ENCODE measurements at places on chromosomes 6 and 20.

- DNase-seq: peak; percentile 84
These were observed 62.2 kb downstream of the ZDHHC14 start for GRCh38 chr6:157443066-157443800.

DNA sequence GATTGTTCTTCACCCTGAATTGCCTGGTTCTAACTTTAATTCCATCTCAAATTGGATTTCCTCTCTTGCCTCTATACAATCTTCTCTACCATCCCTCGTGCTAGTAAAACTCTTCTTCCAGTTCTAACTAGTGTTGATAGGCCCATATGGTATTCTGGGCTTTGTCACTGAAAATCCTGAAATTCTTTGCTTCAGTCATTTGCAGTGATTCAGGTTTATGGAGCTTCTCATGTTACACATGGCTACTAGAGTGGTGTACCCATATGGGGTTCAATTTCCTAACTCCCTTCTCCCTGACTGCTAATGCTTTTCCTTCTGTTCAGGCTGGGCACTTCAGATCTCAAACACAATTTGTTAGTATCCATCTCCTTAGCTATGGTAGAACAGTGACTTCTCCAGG, 956.6 kb downstream of the KIF16B start:
- peak; percentile 68 for DNase-seq

- no peak for DNase-seq
These were observed at the start of gene SLC26A8 for GRCh38 chr6:36023996-36024795. SLC26A8 (minus strand) TSS chr6:36024641; CDS start chr6:36019707, 4,934 bp downstream.

GRCh38 chr6:56652231-56652630, 9.5 kb upstream of the DST start:
- no peak for DNase-seq

DNA sequence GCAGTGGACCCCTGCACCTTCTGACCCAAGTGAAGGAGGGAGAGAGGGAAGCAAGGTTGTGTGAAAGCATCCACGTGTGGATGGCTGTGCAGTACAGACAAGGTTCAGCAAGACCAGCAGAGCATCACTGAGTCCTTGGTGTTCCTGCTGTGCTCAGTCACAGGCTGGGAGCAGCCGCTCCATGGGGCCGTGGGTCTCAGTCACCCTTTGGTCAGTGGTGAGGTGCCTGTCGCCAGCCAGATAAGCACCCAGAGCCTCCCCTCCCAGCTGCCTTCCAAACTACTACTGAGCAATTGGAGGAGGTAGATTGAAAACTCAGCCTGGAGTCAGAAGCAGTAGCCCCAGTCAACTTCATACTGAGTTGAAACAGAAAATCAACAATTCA, 218.9 kb downstream of the SLC24A3 start:
- no peak for DNase-seq

DNA sequence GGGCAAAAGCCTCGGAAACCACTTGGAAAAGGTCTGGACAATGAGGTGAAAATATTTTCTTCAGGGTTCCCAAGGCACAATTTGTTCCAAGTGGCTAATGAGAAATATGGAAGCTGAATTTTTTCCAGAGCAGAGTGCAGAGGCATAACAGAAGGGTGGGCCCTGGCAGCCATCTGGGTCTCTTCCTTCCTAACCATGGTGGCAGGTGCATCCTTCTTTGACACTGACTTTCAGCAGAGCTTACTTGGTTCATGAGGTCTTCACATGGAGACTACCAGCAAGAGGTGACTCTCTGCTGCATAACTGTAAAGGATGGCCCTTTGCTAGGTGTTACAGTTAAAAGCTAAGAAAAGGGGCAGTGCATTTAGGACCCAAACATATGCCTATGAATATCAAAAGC, 522.9 kb downstream of the KIF16B start:
- no peak for DNase-seq

DNA sequence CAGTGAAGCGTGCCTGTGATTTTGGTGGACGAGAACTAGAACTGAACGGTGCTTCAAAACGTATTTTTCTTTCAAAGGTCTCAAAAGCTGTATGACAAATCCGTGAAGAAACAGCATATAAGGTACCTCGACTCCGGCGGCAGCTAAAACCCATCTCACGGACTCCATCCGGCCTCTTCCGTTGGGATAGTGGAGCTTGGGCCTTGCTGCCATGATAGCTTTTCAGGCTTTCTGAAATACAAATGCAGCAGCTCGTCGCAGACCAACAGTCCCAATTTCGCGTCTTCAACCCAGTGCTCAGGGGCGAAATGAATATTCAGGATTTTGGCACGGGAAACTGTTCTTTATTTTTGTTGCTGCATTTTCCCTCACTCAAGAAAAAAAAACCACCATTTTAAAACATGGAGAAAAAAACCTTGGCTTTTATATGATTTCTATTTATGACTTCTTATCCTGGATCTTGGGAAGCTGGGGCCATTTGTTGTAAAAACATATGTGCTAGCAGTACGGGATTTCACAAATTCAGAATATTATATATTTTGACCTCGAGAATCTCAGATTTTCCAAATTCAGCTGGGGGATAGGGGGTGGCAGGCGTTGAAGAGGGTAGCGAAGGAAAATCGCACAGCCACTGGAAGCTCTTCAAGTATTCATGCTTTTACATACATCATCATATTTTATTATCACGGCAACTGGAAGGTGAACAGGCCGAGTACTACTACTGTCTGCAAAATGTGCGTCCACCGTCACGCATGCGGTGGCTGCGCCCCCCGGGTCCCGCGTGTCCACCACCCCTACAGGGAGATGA, 849 bp downstream of the GSTA4 start:
- peak; percentile 62 for DNase-seq

DNA sequence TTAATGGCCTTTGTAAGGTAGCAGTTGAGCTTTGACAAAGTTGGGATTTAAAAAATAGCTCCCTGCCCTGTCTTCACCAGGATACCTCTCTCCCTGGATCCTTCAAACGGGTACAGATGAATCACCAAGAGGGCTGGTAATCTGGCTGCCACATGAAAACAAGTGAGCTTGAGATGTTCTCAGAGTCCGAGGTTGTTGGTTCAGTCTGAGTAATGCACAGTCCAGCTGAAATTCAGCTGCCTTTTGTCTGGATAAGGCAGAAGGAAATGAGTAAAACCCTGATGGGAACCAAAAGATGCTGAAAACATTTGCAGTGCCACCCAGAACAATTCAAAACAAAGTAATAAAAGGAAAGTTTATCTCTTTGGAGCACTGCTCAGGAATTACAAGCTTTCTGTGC, 86.8 kb downstream of the GJA1 start:
- peak; percentile 96 for DNase-seq

DNA sequence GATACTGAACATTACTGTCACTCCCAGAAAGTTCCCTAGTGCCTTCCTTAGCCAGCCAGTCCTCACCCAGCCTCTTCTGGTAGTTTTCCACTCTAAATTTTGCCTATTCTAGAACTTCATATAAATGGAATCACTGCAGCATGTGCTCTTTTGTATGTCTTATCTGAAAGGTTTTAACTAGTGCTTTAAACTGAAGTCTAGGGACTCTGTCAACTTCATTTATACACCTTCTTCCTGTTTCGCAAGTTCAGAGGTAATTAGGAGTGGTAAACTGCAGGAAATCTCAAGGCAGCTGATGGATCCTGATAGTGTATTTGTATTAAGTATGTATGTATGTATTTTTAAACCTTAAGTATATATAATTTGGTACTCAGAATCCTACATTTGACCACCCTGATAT, 94.3 kb downstream of the TCP11 start:
- no peak for DNase-seq

DNA sequence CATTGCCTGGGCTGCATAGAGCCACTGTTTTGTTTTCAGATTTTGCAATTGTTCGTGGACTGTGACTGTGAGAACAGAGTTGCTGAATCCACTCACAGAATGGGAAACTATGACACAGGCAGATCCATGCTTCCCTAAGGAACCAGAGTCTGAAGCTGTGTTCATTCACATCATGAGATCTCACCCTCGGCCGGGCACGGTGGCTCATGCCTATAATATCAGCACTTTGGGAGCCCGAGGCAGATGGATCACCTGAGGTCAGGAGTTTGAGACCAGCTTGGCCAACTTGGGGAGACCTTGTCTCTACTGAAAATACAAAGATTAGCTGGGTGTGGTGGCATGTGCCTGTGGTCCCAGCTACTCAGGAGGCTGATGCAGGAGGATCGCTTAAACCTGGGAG, 139.2 kb upstream of the SALL4 start:
- DNase-seq: no peak

DNA sequence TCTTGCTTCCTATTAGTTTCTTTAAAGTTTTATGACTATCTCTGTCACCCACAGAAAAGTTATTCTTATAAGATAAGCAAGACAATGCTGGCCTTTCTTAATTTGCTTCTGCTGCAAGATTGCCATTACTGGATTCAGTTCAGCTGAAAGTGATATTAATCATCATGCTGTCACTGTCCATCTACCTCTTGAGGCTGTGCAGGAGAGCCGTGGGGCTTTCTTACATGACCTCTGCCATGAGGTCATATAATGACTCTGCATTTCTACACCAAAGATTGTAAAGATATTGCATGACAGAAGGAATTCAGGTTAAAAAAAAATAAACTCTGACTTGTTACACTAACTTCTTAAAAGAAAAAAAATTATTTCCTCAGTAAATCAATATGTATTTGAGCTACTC, 106.9 kb downstream of the TRDN start:
- no peak for DNase-seq

GRCh38 chr20:25039697-25040437, 18.1 kb downstream of the ACSS1 start:
- peak; percentile 54 for DNase-seq

- DNase-seq: no peak
These were observed 90.5 kb downstream of the SOD2 start for GRCh38 chr6:159602431-159603041.

DNA sequence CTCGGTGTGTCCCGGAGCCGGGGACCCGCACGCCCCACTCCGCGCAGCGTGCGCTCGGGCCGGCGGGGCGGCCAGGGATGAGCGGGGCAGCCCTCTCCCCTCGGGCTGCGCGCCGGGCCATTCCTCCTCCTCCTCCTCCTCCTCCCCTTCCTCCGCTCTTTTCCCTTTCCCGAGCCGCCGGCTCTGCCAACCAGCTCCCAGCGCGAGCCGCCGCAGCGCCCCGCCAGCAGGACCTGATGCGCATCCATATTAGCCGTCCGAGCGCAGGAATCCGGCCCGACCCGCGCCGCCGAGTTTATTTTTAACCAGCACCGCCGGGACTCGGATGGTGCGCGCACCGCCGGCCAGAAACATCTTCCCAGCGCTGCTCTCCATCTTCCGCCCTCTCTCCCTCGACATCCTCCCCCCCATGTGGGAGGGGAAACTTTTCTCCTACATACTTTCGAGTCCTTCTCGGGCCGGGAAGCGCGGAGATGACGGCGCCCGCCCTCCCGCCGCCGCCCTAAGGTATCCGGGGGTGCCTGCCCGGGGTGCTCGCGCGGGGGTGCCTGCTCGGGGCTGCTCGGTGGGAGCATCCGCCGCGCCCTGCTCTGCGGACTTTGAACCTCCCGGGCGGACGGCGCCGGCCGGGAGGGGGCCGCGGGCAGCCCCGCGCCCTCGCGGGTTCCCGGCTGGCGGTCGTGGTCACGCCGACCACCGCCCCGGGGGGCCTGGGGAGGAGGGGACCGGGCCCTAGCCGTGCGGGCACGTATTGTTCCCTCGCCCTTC, 619 bp downstream of the RREB1 start:
- peak; percentile 75 for DNase-seq

DNA sequence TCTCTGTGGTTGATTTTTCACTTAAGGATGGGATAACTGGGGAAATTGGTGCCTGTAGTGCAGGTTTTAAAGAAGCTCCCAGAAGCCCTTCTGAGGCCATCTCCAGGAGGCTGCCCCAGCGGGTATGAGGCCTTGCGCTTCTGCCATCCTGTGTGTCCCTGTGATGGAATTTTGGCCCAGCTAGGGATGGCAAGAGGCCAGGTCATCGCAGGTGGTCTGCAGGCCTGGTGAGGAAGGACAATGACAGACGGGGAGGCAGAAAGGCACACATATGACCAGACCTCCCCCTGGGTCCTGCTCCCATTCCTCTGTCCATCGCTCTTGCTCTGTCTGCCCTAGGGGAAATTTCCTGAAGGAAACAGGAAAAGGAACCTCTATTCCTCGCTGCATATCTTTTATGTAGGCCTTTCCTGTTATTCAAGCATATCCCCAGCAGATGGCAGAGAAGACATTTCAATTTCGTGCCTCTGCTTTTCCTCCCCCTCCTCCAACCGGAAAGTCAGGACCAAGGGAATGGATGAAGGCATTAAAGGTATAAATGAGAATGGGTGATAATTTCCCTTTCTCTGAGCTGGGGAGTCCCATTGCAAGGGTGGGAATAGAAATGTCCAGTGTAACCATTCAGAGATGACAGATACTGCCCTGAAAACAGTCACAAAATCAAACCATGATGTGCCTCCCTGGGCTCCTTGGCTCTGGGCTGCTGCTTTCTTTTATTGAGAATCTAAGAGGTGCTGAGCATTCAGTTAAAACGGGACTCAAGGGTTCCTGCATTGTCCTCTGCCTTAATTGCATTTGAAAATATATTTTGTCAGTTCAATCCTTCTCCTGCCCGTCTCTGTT, 17.6 kb upstream of the HLA-F start:
- DNase-seq: peak; percentile 67

DNA sequence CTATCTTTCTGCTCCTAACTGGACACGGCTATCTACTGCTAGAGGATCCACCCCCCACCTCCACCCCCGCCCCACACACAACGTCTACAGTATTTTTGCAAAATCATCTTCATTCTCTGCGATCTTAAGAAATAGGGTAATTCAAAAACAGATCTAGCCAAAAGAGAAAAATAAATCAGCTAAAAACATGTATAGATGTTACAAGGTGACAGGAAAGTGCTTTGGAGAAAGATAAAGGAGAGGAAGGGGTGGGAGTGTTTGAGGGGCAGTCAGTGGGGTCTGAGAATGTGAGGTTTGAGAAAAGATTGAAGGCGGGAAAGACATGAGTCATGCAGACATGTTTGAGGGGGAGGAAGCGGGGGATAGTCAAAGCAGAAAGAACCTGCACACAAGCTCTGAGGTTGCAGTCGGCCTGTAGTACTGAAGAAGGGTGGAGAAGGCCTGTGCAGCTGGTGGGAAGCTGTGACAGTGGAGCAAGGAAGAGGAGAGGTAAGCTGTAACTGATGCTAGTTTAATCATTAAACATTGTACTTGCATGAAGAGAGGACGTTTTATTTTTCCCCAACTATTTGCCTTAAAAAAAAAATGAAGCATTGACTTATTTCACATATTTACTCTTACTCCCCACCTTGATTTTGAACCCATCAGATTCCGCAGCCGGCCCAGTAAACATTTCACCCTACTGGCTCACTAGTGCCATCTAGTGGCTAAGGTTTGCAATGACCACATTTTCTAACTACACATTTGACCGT, 332.6 kb downstream of the ADGRB3 start:
- DNase-seq: peak; percentile 52

DNA sequence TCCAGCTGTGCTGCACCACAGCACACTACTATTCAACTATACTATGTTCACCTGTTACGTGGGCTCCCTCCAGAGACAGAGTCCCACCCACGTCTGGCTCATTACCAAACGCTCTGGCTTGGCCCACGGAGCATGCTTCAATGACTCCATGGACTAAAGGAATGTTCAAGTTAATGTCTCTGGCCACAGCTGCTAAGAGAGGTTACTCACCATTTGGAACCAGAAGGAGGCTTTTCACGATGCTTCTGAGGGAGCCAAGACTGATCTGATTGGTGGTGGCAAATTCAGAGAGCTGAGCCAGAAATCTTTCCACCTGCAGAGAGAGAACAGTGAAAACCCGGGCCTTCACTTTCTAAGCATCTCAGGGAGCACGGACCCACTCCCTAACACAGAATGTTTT, 15.6 kb downstream of the COMMD7 start:
- peak; percentile 87 for DNase-seq

Data from EH (cell line).